GOT3 (cell line): ENCODE measurements at places on chromosomes 11 and 22.

DNA sequence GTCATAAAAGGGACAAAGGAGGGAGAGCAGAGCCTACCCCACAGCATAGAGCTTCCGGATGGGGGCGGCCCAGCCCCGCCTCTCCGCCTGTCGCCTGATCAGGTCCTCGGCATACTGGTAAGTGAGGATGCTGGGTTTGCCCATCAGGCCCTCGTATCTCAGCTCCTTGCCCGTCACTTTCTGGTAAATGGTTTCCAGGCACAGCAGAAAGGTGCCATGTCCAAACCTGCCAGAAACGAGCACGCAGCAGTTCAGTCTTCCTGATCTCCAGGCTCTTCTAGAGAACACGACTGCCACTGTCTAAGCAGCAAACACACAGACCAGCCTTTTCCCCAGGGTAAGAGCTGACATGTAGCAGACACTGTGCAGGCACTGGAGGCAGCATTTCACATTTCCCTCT is 17.4 kb upstream of the TMEM121B start:
- no peak for DNase-seq

DNA sequence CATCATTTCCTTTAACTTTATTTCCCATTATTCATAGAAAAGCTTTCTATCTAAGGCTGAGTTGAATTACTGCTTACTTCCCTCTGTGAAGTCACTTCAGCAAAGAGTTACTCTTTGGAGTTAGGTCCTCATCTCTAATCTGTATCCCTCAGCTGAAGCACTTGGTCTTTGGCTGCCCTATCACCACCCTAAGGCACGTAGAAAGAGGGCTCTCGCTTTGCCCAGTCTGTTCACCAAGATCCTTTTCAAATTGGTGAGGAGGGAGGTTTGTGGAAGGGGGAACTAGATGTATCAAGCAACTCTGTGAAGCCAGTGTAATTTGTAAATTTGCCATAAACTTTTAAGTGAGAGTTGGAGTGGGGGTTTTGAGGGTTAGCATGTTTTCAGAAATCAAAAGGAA is 43.4 kb downstream of the PAX6 start:
- DNase-seq = no peak

GRCh38 chr11:98307827-98308491 is 712.8 kb upstream of the CNTN5 start:
- no peak for DNase-seq

DNA sequence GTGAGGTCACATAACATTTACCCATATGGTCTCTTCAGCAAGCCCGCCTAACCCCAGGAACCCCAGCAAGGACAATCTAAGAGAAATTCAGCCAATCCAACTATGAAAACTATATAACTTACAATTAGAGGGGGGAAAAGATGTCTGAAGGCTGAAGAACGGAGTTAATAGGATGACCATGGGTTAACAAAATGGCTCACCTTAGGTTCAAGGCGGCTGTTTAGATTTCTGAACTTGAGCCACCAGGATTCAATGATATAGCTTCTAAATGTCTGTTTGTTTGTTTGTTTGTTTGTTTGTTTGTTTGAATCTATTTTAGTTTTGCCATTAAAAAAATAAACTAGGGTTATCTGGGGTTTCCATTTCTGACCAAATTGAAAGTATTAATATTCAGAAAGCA is 109.8 kb upstream of the ZC3H12C start:
- no peak for DNase-seq

DNA sequence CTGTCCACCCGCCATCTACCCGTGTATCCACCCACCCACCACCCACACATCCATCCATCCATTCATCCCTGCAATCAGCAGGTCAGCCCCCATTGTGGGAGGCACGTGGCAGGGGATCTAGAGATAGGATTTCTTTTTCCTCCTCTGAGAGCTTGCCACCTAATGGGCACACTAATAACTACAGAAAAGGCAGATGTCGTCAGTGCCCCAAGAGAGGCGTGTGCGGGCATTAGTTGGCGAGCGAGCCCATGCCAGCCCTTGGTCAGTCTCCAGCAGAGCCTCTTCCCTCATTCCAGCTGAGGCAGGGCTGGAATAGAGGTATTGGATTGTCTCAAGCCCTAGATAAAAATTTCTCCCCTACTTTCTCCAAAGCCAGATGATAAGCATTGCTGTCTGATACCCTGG is 9.7 kb downstream of the USP2 start:
- no peak for DNase-seq

GRCh38 chr11:118911113-118911879 is 14.4 kb downstream of the BCL9L start:
- DNase-seq = no peak

GRCh38 chr11:8971196-8971923 is 7.1 kb upstream of the TMEM9B start:
- DNase-seq = no peak

GRCh38 chr11:18588297-18589252 is at the start of gene UEVLD:
UEVLD (minus strand) TSS chr11:18588734; CDS start chr11:18588654, 80 bp downstream.
- peak; percentile 24 for DNase-seq

GRCh38 chr22:35631597-35631996 is 14.5 kb upstream of the MB start:
- no peak for DNase-seq

DNA sequence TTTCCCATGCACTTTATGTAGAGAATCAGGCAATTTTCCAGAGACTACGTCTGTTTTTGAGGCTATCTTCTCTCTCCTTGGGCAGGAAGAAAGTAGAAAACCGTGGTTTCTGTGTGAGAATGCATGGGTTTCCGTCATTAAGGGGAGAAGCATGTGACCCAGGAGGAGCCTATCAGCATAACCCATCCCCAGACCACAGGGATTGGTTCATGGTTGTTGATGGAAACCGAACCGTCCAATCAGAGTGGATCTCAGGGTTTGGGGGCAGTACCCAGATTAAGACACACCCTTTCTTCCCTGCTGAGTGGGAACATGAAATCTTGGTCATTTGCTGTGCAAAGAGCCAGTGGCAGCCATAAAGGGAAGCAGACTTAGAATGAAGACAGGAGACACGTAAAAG is 517.8 kb downstream of the MN1 start:
- no peak for DNase-seq

DNA sequence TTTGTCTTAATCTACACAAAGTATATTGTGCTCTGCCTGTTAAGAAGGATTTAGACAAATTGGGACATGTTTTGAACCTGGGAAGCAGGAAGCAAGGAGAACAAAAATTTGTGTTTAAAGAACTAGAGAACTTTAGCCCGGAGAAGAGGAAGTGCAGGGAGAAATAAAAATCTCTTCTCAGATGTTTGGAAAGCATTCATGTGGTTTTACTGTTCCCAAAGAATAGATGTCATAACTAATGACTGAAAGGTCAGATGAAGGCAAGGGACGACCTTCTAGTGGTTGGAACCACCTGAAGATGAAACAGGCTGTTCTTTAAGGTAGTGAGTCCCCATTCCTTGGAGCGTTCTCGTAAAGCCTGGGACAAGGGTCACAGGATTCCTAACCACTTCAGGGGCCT is 38.3 kb downstream of the IRAG1 start:
- no peak for DNase-seq

DNA sequence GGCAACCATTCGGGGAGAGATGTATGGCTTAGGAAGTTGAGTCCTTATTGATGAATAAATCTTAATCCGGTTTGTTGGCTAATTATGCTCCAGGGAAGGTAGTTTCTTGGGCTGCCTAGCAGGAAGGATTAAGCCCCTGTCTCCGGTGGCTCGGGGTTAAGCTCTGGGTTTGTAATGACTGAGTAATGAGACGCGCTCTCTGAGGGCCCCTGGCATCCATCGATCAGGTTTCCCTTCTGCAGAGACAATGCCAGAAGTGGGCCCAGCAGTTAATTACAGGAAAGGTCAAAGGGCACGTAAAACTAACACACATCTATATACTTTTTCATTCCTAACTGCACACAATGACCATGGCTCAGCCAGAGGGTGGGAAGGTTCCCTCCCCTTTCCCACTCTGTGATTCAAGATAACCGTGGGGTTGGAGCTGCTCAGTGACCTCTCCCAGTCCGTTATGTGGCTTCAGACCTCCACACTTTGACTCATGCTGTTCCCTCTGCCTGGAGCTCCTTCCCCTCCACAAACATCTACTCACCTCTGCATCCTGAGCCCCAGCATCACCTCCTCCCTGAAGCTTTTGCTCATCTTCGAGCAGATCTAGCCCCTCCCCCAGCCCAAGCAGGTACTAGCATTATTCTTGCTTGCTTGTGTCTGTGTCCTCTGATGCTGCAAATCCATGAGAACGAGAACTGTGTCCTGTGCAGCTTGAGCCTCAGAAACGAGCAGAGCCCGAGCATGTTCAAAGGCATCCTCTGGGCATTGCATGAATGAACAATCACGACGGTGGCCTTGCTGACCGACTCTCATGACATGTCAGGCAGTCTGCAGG is 16.6 kb downstream of the SCUBE1 start:
- no peak for DNase-seq

DNA sequence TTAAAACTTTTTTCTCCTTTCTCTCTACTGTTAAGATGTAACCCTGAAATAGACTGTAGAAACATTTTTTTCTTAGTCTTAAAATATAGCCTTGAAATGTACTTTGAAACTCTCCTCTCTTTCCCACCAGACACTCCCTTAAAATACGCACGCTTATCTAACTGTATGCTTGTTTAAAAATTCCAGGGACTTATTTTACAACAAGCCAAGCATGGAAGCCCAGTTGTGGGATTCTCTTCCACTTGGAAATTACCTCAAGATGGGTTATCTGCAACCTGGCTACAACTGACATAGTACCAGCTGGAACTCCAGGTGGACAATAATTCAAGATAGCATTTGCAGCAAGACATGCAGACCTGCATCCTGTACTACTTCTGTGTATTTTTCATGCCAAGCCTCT is 12.1 kb upstream of the CHORDC1 start:
- no peak for DNase-seq

DNA sequence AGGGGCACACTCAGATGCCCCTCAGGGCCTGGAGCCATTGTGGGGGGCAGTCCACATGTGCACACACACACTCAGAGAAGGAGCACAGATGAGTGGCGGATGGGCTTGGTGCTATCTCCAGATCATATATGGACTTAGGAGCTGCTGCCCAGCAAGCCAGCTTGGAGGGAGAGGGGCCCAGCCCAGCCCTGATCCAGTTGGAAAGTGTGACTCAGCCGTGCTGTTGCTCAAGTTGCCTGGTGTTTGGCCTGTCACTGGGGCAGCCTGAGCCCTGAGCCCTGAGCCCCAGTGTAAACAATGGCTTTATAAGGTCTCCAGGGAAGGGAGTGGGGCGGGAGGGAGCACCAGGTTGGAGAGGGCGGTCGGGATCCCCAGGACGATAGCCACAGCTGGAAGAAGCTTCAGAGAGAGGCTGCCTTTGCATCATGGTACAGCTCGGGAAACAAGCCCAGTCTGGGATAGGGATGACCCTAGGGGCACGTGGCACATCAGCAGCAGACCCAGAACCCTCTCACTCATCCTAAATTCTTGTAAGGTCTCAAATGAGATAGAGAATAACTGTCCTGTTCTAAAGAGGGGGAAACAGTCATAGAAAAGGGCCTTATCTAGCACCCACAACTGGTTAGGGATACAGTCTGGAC is 4.8 kb downstream of the SELENOM start:
- peak; percentile 80 for DNase-seq

DNA sequence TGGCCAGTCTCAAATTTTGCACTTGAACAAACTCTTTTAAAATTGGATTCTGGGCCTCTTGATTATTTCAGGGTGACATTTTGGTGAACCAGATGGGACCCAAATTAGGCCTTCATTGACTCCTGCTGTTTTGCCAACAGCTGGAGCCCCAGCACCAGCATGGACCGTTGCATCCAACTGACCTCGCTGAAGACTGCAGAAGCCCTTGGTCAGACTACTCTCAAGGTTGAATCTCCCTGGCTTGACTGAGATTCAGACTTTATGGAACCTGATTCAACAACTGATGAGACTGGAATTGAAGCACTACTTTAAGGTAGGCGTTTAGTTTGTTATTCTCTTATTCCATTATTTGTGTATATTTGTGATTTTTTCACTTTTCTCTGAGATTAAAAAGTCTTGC is 41.7 kb downstream of the NARS2 start:
- DNase-seq = no peak
